ENCODE measurements at places on chromosomes 7 and 10.

GRCh38 chr7:17625043-17625442, 315.3 kb downstream of the SNX13 start:
- peak; percentile 89 for DNase-seq

DNA sequence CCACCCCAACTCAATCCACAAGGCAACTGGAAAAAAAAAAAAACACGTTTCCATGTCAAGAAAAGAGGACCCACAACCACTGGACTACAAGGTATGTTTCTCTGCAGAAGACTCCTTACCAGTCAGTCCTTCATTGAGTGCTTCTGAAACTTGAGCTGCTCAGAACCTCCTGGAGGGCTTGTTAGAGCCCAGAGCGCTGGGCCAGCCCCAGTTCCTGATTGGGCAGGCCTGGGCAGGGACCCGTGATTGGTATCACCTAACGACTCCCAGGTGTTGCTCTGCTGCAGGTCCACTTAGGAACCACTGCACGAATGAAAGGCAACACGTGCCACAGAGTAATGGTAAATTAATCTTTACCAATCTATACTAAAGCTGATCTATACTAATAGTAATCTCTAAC, 473 bp upstream of the CCDC201 start:
- no peak for DNase-seq

DNA sequence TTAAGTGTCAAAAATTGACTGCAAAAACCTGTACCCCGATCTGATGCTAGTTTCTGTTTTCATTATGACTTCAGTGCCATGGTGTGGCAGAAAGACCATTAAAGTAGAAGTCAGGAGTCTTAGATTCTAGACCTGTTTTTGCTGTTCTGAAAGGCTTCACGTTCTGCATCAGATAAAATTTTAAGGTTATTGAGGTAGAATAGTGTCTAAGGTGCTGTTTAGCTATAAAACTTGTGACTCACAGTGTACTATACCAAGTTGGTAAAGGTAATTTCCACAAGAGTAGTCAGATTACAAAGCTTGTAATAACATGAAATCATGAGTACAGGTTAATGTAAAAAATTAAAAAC, 38.6 kb downstream of the ZNRF2 start:
- no peak for DNase-seq

GRCh38 chr7:117871778-117872538, 1.3 kb downstream of the CTTNBP2 start:
- DNase-seq: peak; percentile 83

GRCh38 chr7:36010656-36011587, 142.1 kb upstream of the EEPD1 start:
- DNase-seq: no peak

DNA sequence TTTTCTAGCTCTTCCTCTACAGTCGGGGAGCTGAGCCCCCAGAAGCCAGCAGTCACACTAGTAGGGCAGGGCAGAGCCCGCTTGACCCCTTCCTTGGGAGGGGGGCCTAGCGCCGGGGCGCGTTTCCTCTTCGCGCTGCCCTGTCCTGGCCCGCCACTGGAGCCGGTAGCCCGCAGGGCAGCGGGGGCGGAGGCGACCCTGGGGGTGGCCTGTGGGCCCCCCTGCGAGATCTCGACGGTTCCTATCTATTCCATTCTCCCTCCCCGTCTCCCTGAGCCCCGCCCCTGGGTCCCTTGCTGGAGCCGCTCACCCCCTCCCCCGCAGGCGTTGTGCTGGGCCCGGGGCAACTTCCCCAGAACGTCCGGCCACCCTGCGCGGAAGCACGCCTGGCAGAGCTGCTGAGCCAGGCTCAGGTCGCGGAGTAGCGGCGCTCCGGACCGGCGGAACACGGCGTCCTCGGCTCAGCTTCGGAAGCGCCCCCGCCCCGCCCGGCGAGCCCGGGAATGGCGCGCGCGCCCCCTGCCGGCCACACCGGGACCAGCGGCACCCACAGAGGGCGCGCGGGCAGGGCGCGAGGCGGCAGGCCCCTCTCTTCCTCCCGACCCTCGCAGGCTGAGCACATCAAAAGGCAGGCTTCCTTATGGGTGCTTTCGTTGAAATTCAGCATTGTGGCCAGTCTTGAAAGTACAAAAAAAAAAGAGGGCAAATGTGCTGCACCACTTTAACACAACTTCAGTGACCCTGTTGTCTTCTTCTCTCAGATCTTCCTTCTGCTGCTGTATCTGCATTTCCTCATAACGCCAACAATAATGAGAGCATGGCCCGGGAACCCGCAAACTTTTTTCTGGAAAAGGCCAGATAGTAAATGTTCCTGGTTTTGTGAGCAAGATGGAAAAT, 327.6 kb downstream of the TNS3 start:
- peak; percentile 15 for DNase-seq

DNA sequence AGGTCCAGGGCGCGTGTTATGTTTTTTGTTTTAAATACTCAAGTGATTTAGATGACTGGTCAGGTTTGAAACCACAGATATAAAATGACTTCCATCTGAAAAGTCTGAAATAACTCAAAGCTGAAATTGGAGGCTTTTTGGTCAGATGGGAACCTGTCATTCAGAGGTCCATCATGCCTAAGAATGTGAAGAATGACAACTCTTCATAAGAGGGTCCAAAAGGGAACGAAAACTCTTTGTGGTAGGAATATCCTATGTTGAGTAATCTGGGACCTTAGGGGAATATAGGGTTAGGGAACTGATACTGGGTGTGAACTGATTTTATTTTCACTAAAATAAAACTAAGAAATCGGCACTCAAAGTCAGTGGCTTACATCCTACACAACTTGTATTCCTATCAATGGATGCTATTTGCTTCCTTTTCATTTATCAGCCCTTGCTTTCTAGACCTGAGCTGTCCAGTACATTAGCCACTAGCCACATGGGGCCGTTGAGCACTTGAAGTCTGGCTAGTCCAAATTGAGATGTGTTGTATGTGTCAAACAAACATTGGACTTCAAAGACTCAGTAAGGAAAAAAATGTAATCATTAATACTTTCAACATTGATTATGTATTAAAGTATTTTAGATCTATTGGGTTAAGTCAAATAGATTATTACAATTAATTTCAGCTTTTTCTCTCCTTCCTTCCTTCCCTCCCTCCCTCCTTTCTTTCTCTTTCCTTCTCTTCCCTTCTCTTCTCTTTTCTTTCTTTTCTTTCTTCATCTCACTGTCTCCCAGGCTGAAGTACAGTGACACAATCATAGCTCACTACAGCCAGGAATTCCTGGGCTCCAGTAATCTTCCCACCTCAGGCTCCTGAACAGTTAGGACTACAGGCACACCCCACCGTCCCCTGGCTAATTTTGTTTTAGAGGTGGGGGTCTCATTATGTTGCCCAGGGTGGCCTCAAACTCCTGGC, 56.5 kb upstream of the KDM7A start:
- DNase-seq: no peak

DNA sequence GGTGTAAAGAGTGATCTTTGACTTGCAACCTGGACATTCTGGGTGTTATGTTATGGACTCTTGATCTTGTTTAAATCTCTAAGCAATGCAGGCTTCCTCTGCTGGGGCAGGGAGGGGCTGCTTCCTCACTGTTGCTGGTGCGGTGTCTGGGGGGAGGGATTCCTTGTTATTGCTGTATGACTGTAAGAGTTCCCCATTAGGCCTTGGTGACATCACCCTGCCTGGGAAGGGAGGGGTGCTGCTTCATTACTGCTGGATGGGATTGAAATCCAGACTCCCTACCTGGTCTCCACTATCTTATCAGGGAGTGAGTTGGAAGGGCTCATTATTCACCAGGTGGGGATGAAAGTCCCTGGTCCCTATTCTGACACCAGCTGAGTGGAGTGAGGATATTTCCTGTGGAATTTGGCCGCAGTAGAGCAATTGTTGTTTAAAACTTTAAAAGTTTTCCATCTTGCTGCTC, 8.8 kb downstream of the OGDH start:
- no peak for DNase-seq

GRCh38 chr7:46322937-46323336, 401.9 kb upstream of the IGFBP3 start:
- no peak for DNase-seq

- no peak for DNase-seq
These were observed 27.4 kb upstream of the INPP5A start for GRCh38 chr10:132510174-132510611.

GRCh38 chr7:97117035-97117371, 495 bp upstream of the SDHAF3 start:
- DNase-seq: no peak

- no peak for DNase-seq
These were observed 8.3 kb downstream of the CAMK1D start for GRCh38 chr10:12357525-12358151.

DNA sequence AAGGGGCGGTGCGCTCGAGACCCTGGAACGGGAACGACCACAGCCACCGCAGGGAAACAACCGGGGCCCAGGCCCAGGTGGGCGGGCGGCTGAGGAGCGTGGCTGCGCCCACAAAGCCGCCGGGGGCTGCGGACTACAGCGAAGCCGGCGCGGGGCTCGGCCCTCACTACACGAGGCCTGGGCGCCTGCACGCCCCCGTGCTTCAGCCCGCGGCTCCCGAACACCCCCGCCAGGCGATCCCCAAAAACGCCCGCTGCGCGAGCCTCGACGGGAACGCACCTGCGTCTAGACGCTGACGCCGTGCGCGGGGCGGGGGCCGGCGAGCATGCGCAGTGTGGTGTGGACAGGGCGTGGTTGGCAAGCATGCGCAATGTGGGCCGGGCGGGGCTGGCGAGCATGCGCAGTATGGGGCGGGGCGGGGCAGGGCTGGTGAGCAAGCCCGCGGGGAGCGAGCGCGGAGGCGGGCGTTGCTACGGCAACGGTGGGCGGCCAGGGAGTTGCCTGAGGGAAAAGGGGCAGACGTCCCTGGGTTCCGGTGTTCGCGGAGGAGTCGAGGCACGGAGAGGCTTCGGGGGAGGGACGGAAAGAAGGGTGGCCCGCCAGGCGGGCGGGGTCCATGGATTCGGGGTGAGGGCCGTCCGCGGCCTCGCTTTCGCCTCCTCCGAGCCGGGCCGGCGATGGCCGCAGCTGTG, at the start of gene RNF32:
TSS of gene RNF32 (plus strand) at position 518 of the 692 bp plus-strand sequence. CDS start 3,104 bp downstream, outside the sequence.
- peak; percentile 77 for DNase-seq

DNA sequence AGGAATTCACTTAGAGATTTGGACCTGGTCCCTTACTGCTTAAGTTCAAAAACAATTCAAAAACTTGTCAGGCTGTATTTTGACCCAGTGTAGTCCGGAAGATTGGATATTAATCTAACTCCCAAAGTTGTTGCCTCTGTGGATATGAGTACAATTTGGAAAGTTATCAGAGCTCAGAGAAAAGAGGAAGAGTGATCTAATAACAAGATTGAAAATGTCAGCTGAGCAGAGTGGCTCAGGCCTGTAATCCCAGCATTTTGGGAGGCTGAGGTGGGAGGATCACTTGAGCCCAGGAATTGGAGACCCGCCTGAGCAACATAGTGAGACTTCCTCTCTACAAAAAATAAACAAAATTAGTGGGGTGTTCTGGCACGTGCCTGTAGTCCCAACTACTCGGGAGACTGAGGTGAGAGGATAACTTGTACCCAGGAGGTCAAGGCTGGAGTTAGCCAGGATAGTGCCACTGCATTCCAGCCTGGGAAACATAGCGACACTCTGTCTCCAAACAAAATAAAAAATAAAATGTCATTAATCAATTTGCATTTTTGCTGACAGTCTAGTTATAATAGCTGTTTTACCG, 3.2 kb upstream of the ASCC1 start:
- no peak for DNase-seq

DNA sequence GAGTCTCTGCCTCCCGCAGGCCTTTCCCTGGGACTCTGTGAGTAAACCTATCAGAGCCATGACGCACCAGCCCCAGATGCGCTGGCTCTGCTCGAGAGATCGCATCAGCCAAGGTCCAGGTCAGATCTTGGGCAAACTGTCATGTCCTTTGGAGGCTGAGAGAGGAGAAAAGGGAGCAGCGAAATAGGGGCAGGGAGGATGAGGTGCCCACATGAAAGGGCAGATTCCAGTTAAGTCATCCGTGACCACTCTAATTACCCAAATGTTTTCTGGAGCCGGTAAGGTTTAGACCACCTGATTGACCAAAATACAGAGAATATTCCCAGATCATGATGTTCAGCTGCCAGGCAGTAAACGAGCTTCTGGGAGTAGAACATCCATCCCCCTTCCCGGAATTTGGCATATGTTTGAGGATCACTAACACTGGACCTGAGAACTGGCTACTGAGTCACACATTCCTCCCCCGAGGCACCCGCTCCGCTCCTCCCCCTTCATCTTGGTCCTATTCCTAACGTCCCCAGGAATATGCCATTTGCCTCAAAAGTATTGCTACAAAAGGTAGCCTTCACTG, 88.0 kb downstream of the FGFR2 start:
- peak; percentile 92 for DNase-seq

GRCh38 chr7:13416071-13416470, 573.4 kb downstream of the ETV1 start:
- no peak for DNase-seq

GRCh38 chr10:102648269-102648888, 4.1 kb downstream of the TRIM8 start:
- no peak for DNase-seq

- DNase-seq: no peak
These were observed 9.6 kb upstream of the GPNMB start for GRCh38 chr7:23237000-23237399.

DNA sequence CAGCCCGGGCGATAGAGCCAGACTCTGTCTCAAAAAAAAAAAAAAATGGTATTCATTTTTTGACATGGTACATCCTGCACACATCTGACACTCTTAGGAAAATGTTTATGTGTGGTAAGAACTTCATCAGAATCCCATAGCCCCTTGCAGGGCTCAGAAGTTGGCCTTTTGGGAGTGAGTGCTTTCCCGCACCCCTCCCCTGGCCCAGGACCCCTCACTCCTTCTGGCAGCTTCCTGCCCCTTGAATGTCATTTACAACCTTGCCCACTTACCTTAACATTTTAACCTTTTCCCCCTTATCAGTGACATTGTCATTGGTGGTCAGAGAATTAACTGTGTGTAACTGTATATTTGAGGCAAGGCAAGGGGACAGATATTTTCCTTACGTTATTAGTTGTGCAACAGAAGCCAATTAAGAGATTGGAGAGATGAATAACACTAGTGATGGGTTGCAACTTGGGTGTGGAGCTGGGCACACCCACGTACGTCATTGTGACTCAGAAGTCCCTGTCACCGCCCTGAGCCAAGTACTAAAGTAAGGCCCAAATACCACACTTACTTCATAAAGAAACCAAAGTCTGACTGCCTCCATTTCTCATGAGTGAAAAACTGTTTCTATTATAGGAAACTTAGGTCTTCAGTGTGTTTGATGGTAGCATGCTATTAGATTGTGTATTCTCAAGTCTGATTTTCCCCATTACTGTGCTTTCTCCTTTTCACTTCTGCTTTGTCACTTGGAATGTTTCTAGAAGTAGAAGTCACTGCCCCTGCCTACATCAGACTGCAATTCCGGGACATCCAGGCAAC, 31.6 kb downstream of the OGDH start:
- DNase-seq: no peak

DNA sequence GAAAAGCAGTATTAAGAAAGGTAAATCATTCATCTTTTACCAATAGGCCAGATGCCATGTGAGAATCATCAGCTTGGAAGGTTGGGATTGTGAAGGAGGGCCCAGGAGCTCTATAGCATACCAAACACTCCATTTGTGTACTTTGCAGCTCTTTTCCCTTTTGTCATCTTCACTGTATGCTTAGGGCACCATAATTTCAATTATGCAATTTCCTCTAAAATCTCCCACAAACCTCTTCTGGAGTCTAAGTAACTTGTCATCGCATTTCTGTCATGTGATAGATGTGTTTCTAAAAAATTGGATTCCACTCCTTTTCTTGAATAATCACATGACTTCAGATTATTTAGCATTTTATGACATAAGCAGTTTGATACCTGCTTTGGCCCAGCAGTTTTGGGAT, 17.9 kb downstream of the RPP30 start:
- no peak for DNase-seq
